ENCODE measurements at places on chromosomes 11 and 22. TPM values are rescaled to one million over a fixed set of nuclear protein-coding genes. Genes with fewer than 3 reads are reported as not detected.

DNA sequence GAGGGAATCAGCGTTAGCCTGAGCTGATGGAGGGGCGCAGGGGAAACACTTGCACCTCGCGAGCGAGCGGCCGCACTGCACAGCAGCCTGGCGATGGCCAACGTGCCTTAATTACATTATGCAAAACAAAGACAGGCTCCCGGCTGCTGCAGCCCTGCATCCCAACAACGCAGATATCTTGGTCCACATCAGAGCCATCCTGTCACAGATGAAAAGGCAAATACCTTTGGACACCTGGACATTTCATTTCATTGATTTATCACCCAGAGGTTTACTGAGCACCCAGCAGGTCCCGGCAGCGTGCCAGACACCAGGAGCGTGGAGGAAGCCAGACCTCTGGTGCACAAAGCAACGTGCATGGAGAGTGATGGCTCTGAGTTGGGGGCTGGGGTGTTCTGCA, 843.0 kb downstream of the TBC1D22A start:
- DNase-seq = no peak

The JAML gene
- not detected for polyA plus RNA-seq

- no peak for DNase-seq
Measured at GRCh38 chr22:18031695-18032454, 7.5 kb upstream of the MICAL3 start.

The CELSR1 gene
- polyA plus RNA-seq = 9.2 TPM

- no peak for DNase-seq
Measured at GRCh38 chr11:84173078-84173477, 886.9 kb upstream of the CCDC90B start.

DNA sequence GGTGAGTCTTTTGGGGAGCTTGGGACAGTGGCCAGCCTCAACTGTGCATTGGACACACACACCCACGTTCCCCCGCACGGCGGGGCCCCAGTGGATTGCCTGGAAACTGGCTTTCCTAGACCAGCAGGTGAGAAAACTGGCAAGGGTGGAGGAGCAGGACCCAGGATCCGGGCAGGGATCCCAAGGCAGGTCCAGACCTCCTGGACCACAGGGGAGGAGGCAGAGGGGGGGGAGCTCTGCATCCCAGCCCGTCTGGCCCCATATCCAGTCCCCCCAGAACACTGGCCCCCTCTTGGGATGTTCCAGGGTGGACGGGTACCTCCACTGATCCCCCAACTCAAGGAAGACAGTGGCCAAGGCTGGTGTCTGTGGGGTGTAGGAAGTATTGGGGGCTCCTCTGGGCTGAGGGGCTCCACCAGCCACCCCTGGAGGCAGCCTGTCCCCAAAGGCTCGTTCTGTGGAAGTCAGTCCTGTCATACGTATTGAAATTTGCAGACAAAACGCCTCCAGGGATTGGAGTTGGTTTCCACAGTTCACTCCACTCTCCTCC, 89.3 kb upstream of the LINC01488 start:
- no peak for DNase-seq

The APOL3 gene
- polyA plus RNA-seq = not detected

The B3GAT1 gene
- not detected for polyA plus RNA-seq
